HuH-7.5 (cell line): ENCODE measurements at places on chromosomes 6 and 20.

GRCh38 chr20:4519534-4519933, 202.2 kb upstream of the PRND start:
- DNase-seq = no peak

GRCh38 chr20:56350842-56351241, 7.9 kb upstream of the FAM210B start:
- DNase-seq = no peak

DNA sequence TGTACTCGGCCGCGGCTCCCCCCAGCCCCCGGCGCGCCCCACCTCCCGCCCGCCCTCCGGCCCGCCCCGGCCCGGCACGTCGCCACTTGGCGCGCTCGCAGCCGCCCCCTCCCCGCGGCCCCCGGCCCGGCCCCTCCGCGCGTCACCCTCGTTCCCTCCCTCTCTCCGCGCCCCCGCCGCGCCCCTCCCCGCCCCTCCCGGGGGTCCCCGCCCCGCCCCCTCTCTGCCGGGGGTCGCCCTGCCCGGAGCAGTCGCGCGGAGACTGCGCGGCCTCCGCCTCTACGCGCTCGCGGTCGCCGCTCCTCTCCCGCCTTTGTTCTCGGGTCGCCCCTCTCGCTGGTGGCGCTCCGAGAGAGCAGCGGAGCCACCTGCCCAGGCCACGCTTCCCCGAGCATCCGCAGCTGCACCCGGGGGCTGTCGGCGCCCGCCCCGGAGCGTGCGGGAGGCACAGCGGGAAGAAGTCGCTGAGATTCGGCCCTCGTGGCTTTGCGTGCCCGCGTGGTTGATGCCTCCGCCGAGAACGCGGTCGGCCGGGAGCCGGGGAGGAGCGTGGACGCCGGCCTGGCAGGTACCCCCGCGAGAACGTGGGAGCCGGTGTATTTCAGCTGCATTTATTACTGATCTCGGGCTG, at the start of gene PHF10:
PHF10 (minus strand) TSS at position 7 of the 631 bp plus-strand sequence. CDS start 569 bp downstream, outside the sequence.
- peak; percentile 78 for DNase-seq

GRCh38 chr20:20621195-20621594, 91.2 kb downstream of the RALGAPA2 start:
- DNase-seq = no peak

DNA sequence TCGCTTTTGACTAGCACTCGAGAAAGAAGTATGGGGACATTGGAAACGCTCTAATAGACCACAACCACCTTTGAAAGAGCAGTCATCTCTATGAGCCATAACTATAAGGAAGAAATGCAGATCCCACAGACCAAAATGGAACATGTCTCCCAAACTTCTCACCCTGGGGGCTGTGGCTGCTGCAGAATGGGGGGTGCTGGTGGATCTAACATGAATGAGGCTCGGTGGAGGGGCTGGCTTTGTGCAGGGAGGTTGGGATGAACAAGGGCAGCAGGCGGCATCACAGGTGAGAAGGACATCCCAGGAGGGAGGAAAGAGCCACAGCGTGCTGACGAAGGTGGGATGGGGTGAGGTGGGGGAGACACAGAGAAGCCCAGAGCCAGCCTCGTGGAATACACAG, 10.5 kb upstream of the CCR6 start:
- no peak for DNase-seq

- peak; percentile 95 for DNase-seq
These were observed 111.7 kb downstream of the NOL4L start for GRCh38 chr20:32473231-32474008.

DNA sequence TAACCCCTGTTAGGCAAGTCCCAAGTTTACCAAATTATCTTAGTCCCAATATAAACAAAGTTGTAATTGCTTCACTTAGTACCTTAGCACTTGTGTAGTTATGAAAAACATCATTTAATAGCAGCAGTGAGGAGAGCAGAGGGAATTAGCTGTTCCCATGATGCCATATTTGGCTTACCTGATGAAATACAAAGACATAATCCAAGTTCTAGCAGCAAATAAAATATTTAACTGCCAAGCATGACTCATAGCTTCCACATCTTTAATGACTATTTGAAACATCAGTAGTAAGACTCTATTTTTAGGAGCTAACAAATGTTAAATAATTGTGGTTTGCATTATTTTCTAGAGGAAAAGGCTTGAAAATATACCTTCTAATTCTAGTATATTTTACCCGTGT, 94.0 kb upstream of the MCHR2 start:
- no peak for DNase-seq

GRCh38 chr6:36970892-36971842, 14.8 kb downstream of the MTCH1 start:
- no peak for DNase-seq

- no peak for DNase-seq
These were observed 41.2 kb downstream of the KCNK5 start for GRCh38 chr6:39188098-39188450.

GRCh38 chr6:159130846-159131245, 38.4 kb upstream of the FNDC1 start:
- DNase-seq = no peak

- no peak for DNase-seq
These were observed 36.6 kb downstream of the ERGIC3 start for GRCh38 chr20:35578469-35578868.

DNA sequence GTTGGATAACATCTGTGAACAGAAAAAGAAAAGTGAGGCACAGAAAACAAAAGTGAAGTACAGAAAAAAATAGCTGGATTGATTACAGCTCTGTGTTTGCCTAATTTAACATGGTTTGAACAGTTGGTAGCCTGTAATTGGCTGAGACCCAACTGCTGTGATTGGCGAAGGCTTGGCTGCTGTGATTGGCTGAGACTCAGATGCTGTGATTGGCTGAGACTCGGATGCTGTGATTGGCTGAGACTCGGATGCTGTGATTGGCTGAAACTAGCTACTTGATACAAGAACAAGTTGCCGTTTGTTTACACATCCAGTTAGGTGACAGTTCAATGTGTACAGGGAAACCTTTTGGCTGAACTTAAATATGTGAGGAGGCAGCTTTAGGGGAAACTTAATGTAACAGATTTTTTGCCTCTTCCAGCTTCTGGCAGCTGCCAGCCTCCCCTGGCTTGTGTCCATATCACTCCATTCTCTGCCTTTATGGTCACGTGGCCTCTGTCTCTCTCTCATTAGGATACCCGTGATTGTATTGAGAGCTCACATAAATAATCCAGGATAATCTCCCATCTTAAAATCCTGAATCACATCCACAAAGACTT, 223.4 kb upstream of the FOXA2 start:
- no peak for DNase-seq
